ENCODE measurements at places on chromosomes 4 and X. TPM values are rescaled to one million over a fixed set of nuclear protein-coding genes. Genes with fewer than 3 reads are reported as not detected.

Gene SRPX
- polyA plus RNA-seq: 45.9 TPM

Gene SMS
- polyA plus RNA-seq: 78.6 TPM

Gene CYP4V2
- polyA plus RNA-seq: 39.8 TPM

Gene RPS6KA3
- 8.2 TPM for polyA plus RNA-seq

Gene MAGEA1
- not detected for polyA plus RNA-seq

Gene NAP1L2
- polyA plus RNA-seq: 2.6 TPM

Gene KLHL4
- polyA plus RNA-seq: 10.1 TPM

Gene DUSP21
- not detected for polyA plus RNA-seq

Gene CLNK
- not detected for polyA plus RNA-seq

Gene PDZD4
- 39.2 TPM for polyA plus RNA-seq

Gene RHOH
- polyA plus RNA-seq: 0.56 TPM

Gene GLRA2
- not detected for polyA plus RNA-seq

Gene BEND4
- not detected for polyA plus RNA-seq

Gene CENPI
- 0.16 TPM for polyA plus RNA-seq

Gene CXCL6
- 0.16 TPM for polyA plus RNA-seq

Gene CT45A5
- polyA plus RNA-seq: not detected

Gene YIPF7
- polyA plus RNA-seq: not detected

Gene FABP2
- polyA plus RNA-seq: 0.34 TPM

Gene EVC
- 5.3 TPM for polyA plus RNA-seq

Gene MAGEA2B
- not detected for polyA plus RNA-seq

Gene AFF2
- polyA plus RNA-seq: 0.07 TPM

Gene YY2
- polyA plus RNA-seq: 1.7 TPM

Gene MORF4L2
- 243 TPM for polyA plus RNA-seq

Gene PAK3
- 5.0 TPM for polyA plus RNA-seq

Gene CNKSR2
- 5.8 TPM for polyA plus RNA-seq

Gene INTU
- 4.5 TPM for polyA plus RNA-seq

Gene CXorf65
- polyA plus RNA-seq: not detected

Gene BEX5
- polyA plus RNA-seq: 7.6 TPM

Gene APLN
- polyA plus RNA-seq: 2.7 TPM

Gene ERAS
- polyA plus RNA-seq: not detected

Gene XK
- 3.5 TPM for polyA plus RNA-seq

Gene UNC5C
- 5.0 TPM for polyA plus RNA-seq

Gene NDNF
- polyA plus RNA-seq: 1.1 TPM

Gene RS1
- polyA plus RNA-seq: not detected

Gene UGT2B7
- polyA plus RNA-seq: not detected

Gene FRMD7
- not detected for polyA plus RNA-seq

Gene LRCH2
- 6.3 TPM for polyA plus RNA-seq

Gene ARSJ
- polyA plus RNA-seq: 2.5 TPM

Gene IDUA
- polyA plus RNA-seq: 109 TPM

Gene CEP44
- polyA plus RNA-seq: 12.1 TPM

Gene XPNPEP2
- polyA plus RNA-seq: 0.56 TPM

Gene SPIN4
- 1.4 TPM for polyA plus RNA-seq

Gene FRAS1
- 0.70 TPM for polyA plus RNA-seq

Gene CSN2
- not detected for polyA plus RNA-seq

Gene MAGEB2
- not detected for polyA plus RNA-seq

Gene CSAG2
- polyA plus RNA-seq: not detected

Gene GLUD2
- 0.61 TPM for polyA plus RNA-seq

Gene ELF4
- polyA plus RNA-seq: 4.5 TPM

Gene ABCG2
- polyA plus RNA-seq: 3.4 TPM

Gene RAB40A
- 1.5 TPM for polyA plus RNA-seq

Gene SEC31A
- polyA plus RNA-seq: 355 TPM

Gene SOWAHB
- 1.2 TPM for polyA plus RNA-seq

Gene SPANXD
- polyA plus RNA-seq: not detected

Gene SLC16A2
- polyA plus RNA-seq: 13.4 TPM

Gene OPN1LW
- polyA plus RNA-seq: not detected
